ENCODE measurements at places on chromosomes 5 and 9.
A peak's percentile ranks its signal among the peaks of the same experiment; 100 is the strongest.

DNA sequence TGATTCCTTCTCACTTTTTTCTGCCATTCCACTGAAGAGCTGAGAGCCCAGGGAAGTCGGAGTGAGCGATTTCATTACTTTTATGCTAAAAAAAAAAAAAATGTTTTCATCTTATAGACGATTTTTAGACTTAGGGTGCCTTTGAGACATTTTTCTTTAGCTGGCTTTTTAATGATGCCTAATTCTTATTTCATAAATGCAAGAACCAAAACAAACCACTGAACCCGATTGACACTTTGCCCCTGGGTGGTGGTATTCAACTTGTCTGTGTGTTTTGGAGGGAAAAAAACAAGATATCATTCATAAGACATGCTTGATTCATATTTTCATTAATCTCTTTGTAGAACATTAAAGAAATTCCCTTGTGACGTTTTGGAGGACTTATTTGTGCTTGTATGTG lies 2.4 kb downstream of the TLE4 start:
- DNase-seq, result no peak

- DNase-seq, result no peak
Measured at GRCh38 chr9:127293767-127294166, 29.2 kb downstream of the GARNL3 start.

DNA sequence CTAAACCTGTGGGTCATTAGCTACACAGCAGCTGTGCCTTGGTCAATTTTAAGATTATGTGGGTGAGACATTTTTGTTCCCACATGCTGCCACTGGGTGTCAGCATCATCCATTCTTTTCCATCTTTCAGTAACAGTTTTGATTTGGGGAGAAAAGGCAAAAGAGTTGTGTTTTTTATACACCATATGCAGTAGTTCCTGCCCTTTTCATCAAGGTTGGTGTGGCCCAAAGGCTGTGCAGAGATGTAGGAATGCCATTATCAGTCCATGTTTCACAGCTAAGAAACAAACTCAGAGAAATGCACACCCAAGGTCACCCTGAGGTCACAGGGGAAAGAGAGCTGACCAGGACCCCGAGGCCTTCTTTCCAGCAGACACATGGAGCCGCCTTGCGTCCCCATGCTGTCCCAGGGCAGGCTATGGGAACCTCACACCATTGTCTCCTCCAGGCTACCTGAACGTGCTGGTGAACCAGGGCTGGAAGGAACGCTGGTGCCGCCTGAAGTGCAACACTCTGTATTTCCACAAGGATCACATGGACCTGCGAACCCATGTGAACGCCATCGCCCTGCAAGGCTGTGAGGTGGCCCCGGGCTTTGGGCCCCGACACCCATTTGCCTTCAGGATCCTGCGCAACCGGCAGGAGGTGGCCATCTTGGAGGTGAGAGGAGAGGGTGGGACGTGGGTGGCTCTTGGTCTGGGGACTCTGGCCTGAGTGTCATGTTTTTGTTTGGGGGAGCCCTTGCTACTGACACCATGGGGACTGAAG lies 27.8 kb upstream of the GRPEL2 start:
- DNase-seq, result no peak

DNA sequence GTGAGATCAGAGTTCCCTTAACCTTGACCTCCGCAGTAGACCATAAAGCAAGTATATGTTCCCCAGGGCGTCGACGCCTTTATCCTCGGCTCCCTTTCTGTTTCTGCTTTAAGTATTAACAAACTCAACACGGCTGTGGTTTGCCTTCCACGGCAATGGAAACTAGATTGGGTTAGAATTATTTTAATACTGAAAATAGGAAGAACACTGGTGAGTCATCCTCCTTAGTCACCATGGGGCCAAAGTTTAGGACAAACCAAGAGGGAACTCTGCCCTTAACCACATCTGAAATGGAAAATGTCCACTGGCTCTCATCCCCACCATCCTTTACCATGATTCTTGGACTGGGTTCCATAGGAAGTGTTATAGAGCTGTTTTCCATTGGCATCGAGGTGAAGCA lies 386.1 kb downstream of the ACTL7B start:
- DNase-seq, result no peak

DNA sequence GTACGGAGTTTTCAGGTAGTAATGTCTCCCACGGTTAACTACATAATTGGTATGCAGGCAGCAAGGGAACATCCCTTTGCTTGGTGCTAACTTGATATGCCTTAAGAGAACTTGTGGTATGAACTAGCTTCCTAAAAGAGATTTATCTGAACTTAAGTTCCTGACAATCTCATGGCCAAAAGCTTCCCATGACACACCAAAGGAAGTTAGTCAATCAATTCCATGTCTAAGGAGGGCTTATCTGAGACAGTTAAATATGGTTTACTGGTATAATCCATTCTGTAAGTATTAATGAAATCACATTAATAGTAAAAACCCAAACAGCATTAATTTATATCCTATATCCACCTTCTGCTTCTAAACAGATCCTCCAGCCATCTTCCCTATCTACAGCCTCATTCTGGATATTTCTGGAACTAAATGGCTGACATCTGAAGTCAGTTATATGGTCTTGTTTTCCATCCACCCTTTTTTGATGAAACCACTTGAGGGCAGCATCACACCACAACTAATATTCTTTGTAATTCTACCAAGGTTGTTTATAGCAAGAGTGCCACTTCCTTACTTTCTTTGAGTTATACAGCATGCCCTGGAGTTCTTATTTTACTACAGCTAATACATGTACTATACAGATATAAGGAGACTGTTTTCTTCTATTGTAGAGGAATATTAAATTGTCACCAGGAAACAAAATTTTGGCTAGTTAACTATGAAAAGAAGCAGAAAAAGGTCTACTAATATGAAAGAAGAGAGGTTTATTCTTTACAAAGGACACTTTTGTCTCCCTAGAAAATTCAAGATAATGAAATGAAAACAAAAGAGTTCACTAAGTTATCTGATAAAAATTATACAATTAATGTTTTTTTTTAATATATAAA lies 34.7 kb downstream of the SHOC1 start:
- peak; percentile 40 for DNase-seq

DNA sequence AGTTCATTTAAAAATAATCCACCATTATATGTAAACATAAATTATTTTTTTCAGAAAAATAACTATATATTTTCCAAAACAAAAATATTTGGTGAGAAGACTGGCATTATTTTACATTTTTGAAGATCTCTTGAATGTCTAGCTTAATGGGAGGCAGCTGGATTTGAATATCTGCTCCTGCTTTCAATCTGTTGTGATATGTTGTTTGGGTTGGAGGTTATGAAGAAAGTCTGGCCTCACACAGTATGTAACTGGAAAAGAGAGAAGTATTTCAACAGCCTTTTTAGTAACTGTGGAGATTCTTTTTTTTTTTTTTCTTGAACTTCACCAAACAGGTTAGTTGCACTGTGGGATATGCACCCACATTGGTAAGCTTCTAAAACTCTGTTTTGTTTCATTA lies 84.7 kb upstream of the SLIT3 start:
- DNase-seq, result no peak

DNA sequence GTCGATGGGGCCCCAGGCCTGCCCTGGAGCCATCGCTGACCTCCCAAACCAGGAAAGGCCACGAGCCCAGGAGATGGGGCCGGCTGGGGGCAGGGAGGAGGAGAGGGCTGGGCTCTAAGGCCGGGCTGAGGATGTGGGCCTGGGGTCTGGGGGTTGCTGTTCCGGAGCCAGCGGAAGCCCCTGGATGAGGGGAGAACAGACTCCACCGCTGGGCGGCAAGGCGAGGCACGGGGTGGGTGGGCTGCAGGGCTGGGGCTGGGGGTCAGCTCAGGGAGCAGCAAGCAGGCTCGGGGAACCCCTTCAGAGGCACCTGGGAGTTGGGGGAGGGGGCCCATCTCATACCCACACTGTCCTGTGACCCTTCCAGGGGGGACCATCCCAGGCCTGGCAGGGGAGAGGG lies 11.7 kb downstream of the LCN12 start:
- DNase-seq, result no peak

GRCh38 chr5:146640285-146640896 lies 124.4 kb upstream of the GPR151 start:
- DNase-seq, result no peak

- no peak for DNase-seq
Measured at GRCh38 chr9:104143550-104143910, 49.4 kb downstream of the SMC2 start.

DNA sequence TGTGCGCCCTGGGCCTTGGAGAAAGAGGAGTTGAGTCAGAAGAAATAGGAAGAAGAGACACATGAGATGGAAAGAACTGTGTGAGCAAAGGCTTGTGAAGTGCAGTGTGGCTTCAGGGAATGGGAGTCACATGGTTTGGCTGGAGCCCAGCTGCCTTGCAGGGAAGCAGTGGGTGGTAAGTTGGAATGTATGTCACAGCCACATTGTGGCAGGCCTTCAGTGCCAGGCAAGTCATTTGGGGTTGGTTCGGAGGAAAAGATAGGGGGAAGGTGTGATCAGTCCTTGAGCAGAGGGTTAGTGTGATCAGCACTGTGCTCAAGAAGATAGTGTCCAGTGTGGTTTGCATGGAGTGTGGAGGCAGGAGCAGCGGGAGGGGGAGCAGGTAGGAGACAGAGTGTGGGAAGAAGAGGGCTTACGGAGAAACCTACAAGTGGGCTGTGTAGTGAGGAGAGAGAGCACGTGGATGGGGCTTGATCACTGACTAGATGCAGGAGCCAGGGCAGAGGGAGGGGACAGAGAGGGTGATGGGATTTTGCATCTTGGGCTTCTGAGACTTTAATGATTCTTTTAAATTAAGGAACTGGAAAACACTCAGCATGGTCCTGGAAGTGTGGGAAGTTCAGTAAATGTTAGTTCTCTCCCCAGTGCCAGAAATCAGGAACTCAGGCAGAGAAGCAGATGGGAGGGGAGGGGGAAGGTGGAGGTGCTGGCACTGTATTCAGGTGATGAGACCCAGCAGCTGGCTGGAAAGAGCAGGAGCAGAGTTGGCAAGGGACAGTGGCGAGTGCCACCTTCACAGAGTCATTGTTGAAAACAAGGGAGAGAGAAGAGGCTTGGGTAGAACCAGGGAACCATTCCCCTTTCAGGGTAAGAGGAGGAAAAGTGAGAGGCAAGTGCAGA lies 46.6 kb downstream of the ARHGAP26 start:
- DNase-seq, result no peak

DNA sequence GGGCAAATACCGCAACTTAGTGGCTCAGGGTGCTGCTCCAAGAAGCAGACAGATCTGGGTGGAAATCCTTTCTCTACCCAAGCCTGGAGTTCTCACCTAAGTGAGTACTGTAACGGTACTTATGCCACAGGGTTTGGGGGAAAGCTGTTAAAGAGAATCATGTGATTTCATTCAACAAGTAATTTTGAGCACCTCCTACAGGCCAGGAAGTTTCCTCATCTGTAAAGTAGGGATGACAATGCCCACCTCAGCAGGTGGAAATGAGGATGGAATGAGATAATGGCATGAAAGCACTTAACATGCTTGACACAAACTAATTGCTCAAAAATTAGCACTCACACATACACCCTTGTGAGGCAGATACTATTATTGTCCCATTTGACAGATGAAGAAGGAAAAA lies 114.1 kb downstream of the JAKMIP2 start:
- DNase-seq, result no peak

GRCh38 chr9:36949466-36949865 lies 84.6 kb downstream of the PAX5 start:
- no peak for DNase-seq

- no peak for DNase-seq
Measured at GRCh38 chr9:14057368-14058324, 256.3 kb downstream of the NFIB start.

DNA sequence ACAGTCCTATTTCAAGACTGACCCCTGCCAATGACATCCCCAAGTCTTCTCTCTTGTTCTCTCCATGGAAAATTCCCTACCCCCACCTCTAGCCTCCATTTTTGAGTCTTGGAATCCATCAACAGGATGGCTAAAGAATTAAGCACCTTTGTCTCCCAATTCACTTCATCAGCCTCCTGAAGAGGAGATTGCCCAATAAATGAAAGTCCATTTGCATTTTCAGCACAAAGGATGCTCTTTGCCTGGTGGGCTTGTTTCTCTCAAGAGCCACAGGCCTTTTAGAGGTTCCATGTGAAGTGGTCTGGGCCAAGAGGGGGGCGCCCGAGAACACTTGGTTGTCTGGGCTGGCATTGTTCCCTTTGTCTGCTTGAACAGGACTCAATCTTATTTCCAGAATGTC lies 12.6 kb downstream of the HSD17B3 start:
- no peak for DNase-seq

- no peak for DNase-seq
Measured at GRCh38 chr5:127343313-127343712, 52.7 kb downstream of the MEGF10 start.

DNA sequence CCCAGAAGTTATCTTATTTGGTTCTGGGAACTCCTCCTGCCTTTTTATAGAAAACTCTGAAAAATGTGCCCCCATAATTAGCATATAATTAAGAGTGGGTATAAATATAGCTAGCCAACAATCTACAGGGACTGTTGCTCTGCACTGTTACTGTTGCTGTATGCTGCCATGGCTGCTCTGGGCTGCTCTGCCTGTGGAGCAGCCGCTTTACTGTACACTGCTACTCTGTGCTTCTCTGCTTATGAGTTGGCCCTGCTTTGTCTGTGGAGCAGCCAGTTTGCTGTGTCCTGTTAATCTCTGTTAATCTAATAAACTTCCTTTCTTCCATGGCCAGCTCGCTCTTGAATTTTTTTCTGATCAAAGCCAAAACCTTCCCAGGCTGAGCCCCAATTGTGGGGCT lies 2244.0 kb upstream of the ACO1 start:
- DNase-seq, result no peak

DNA sequence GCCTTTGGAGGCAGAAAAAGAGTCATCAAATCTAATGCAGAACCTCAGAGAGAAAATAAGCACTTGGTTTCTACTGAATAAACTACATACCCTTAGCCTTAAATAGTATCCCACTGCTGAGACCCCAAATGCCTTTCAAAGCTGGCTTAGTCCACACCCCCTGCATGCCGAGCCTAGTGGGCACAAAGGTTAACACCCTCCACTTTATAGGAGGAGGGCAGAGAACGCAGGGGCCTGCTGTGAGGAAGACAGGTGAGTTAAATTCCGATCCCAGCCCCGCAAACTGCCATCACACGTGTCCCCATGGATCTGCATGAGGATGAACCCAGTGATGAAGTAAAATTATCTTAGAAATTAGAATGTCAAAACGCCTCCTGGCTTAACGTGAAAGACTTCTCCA lies 19.5 kb upstream of the HSD17B3 start:
- DNase-seq, result no peak

DNA sequence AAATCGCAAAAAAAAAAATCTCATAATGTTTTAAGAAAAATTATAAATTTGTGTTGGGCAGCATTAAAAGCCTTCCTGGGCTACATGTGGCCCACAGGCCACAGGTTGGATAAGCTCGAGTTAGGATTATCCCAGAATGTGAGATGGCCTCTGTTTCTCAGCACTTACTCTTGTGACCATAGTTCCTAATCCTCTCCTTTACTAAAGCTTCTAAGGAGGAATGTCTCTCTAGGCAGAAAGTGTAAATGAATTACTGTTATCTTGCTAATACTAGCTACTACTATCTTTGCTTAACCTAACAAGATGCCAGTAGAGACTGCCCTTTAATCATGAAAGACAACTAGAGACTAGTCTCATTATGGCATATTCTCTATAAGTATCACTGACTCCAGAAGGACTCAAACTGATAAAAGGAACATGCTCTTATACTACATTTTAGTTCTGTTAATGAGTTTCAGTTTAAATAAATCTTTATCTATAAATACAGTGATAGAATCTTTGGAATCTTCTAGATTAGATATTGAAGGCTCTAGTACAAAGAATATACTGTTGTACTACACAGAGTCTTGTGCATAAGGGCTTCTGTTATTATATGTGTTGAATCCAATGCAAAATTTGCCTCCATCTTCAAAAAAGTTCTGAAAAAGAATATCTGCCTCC lies 13.8 kb downstream of the INVS start:
- no peak for DNase-seq

Measured in liver (tissue), 10 donors.